ENCODE measurements at places on chromosomes 16 and 17. TPM values are rescaled to one million over a fixed set of nuclear protein-coding genes. Genes with fewer than 3 reads are reported as not detected.

ABI3 gene
- total RNA-seq = 35.2 TPM

MYH2 gene
- total RNA-seq = not detected

DHRS7C gene
- total RNA-seq = not detected

DNA sequence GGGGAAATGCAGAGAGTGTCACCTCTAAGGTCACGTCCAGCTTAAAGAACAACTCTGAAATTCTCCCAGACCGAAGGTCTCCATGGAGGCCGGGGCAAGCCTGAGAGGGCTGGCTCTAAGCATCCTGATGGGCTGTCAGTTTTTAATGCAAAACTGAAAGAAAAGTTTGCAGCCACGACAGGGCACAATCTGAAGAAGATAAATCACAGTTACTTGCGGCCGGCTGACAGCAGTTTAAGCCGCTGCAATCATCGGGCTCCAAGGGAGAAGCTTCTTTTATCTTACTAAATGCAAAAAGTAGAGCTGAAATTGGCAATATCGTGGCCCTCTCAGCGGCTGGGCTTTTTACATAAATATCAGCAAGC lies 168.8 kb downstream of the CYLD start:
- H3K36me3 ChIP-seq = no peaks in the 10 kb centered on the region
- no peaks in the 10 kb centered on the region for H3K27me3 ChIP-seq

GRCh38 chr16:57734308-57734924 lies 1.2 kb upstream of the KATNB1 start:
- H3K27ac ChIP-seq = peak overlapping the region; percentile 47
- DNase-seq = no peak
- H3K27me3 ChIP-seq = no peaks in the 10 kb centered on the region
- H3K4me3 ChIP-seq = peak overlapping the region; percentile 55

DNA sequence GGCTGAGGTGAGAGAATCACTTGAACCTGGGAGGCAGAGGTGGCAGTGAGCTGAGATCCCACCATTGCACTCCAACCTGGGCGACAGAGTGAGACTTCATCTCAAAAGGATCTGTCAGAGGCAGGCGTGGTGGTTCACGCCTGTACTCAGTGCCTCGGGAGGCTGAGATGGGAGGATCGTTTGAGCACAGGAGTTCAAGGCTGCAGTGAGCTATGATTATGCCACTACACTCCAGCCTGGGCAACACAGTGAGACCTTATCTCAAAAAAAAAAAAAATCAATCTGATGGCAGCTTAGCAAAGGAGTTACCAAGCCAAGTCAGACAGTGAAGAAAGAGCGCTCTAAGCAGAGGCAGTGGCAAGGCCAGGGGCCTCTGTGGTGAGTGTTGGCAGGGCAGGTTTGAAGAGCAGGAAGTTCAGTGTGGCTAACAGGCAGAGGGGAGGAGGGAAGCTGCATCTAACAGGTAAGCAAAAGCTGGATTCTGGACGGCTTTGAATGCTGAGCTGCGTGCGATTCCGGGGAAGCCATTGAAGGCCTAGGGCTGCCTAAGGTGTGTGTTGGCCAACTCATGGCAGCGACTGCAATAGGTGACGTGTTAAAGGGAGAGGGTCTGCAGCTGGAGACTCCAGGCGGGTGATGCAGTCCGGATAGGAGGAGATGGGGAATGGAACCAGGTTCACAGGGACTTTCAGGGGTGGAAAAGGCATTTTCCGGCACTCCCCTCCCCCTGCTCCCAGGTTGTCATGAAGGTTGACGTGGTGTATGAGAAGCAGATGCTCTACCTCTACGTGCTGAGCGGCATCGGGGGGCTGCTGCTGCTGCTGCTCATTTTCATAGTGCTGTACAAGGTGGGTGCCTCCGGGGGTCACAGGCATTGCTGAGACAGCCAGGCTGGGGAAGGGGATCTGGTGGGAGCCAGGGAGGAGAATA lies 7.0 kb downstream of the ZNF768 start:
- no peak for DNase-seq
- no peak overlapping the region for H3K27ac ChIP-seq
- H3K27me3 ChIP-seq = no peaks in the 10 kb centered on the region
- no peak overlapping the region for H3K4me3 ChIP-seq

DNA sequence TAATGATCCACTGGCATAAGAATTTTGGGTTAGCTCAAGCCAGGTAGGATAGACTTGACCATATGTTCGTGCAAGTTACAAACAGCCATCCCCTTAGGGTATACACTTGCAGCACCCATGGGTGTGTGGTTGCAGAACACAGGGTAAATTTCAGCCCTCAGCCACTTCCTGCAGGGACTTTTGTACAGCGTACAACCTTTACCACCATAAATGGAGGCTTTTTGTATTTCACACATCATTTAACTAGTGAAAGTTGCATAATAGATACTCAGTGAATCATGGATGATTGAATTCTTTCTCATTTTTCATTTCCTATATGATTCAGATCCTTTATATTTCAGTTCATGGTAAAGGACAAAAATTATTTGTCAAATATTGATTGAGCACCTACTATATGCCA lies 473.9 kb downstream of the CDH13 start:
- H3K4me3 ChIP-seq = no peak overlapping the region
- H3K36me3 ChIP-seq = no peaks in the 10 kb centered on the region
- no peak for DNase-seq
- H3K27ac ChIP-seq = no peak overlapping the region
- H3K4me1 ChIP-seq = no peaks in the 10 kb centered on the region

DNA sequence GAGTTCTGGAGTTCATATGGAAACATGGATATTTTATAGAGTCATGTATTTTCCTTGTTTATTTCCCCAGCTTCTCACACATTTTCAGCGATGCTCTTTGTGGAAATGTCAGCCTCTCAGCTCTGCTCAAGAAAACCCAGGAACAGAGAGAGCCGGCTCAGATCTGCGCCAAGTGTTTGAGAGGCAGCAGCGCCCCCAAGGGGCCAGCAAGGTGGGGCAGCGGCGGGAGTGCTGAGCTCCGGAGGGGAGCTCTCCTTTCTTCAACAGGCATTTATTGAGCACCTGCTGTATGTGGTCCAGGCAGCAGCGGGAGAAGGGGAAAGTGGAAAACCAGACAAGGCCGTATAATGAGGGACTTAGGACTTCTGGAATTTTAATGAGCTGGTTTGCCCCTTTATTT lies 421.1 kb upstream of the C16orf82 start:
- no peaks in the 10 kb centered on the region for H3K4me1 ChIP-seq
- H3K27me3 ChIP-seq = no peaks in the 10 kb centered on the region
- H3K36me3 ChIP-seq = no peaks in the 10 kb centered on the region
- DNase-seq = no peak
- no peak overlapping the region for H3K27ac ChIP-seq
- no peak overlapping the region for H3K4me3 ChIP-seq

GRCh38 chr17:43868226-43868994 lies 21.4 kb downstream of the CD300LG start:
- H3K4me1 ChIP-seq = no peaks in the 10 kb centered on the region
- no peak for DNase-seq
- H3K36me3 ChIP-seq = no peaks in the 10 kb centered on the region
- H3K27ac ChIP-seq = no peak overlapping the region
- no peak overlapping the region for H3K4me3 ChIP-seq
- peaks cover 9% of the 10 kb centered on the region for H3K27me3 ChIP-seq

- peaks cover 3% of the 10 kb centered on the region for H3K36me3 ChIP-seq
- H3K4me1 ChIP-seq = peaks cover 9% of the 10 kb centered on the region
- no peak for DNase-seq
- H3K27me3 ChIP-seq = no peaks in the 10 kb centered on the region
Measured at GRCh38 chr17:75487351-75488070, 27.8 kb downstream of the CASKIN2 start.

DNA sequence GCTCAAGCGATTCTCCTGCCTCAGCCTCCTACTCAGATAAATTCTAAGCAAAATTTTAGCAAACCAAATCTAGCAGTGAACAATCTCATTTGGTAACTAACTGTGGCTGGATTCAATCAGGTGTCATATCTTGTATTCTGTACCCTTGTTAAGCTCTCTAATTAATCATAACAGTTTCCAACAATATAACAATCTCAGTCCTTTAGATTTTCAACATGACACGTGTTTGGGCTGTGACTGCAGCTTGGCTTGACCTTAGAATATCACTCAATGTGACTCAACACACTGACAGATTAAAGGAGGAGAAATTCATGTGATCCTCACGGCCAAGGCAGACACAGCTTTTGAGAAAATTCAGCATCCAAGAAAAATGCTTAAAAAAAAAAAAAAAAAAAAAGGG lies 133.6 kb downstream of the BANP start:
- no peak overlapping the region for H3K4me3 ChIP-seq
- no peak overlapping the region for H3K27ac ChIP-seq
- no peaks in the 10 kb centered on the region for H3K4me1 ChIP-seq
- H3K36me3 ChIP-seq = no peaks in the 10 kb centered on the region
- no peaks in the 10 kb centered on the region for H3K27me3 ChIP-seq

Data from endothelial cell of umbilical vein (primary cell).